Heart right ventricle (tissue), 16 donors: ENCODE measurements at places on chromosomes 2 and 18. TPM values are rescaled to one million over a fixed set of nuclear protein-coding genes. Genes with fewer than 3 reads are reported as not detected.

The PGAP1 gene
- total RNA-seq = 6.0 TPM

The CPO gene
- total RNA-seq = 0.46 TPM

The LCT gene
- not detected for total RNA-seq

The IER3IP1 gene
- total RNA-seq = 12.7 TPM

The IL36G gene
- not detected for total RNA-seq

The KIF5C gene
- total RNA-seq = 0.65 TPM

The LAMA1 gene
- not detected for total RNA-seq

The CGREF1 gene
- total RNA-seq = 0.68 TPM

The PTPRM gene
- total RNA-seq = 170 TPM

The IL1F10 gene
- total RNA-seq = not detected

The ABCB11 gene
- 0.06 TPM for total RNA-seq

The ANKRD36B gene
- total RNA-seq = 6.4 TPM

The G6PC2 gene
- 0.15 TPM for total RNA-seq

The SPR gene
- 46.0 TPM for total RNA-seq

The ABCG8 gene
- 1.4 TPM for total RNA-seq

The PLGLB2 gene
- 1.7 TPM for total RNA-seq

The NT5DC4 gene
- total RNA-seq = not detected

The FRZB gene
- total RNA-seq = 5.4 TPM

The CIB4 gene
- total RNA-seq = not detected

The GAL3ST2 gene
- not detected for total RNA-seq

The ABCG5 gene
- not detected for total RNA-seq

The TMEFF2 gene
- total RNA-seq = not detected

The PMAIP1 gene
- total RNA-seq = 0.18 TPM

The TBR1 gene
- total RNA-seq = not detected

The MC2R gene
- not detected for total RNA-seq

The ARHGAP25 gene
- total RNA-seq = 3.8 TPM

The REG3G gene
- total RNA-seq = not detected

The SERPINB4 gene
- not detected for total RNA-seq

The SLC66A3 gene
- total RNA-seq = 5.5 TPM

The MRO gene
- total RNA-seq = 4.3 TPM

The ZNF804A gene
- total RNA-seq = not detected

The SLC5A7 gene
- total RNA-seq = 0.04 TPM

The GRHL1 gene
- total RNA-seq = 1.3 TPM

The PTPRN gene
- total RNA-seq = 0.51 TPM
